ENCODE measurements at places on chromosomes 7 and 10. TPM values are rescaled to one million over a fixed set of nuclear protein-coding genes. Genes with fewer than 3 reads are reported as not detected.

DNA sequence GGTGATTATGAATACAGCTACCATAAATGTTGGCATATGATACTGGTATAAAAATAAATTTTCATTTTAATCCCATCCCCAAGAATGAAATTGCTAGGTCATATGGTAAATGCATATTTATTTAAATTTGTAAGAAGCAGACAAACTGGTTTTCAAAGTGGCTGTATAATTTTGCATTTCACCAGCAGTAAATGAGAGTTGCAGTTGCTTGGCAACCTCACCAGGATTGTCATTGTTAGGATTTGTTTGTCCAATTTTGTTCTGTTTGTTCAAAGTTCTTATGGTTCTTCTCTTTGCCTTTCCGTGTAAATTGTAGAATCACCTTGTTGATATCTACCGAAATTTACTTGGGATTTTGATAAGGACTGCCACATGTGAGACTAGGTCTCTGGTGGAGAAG lies 237.4 kb downstream of the OTUD1 start:
- DNase-seq, result no peak
- H3K4me1 ChIP-seq, result no peaks in the 10 kb centered on the region
- H3K36me3 ChIP-seq, result no peaks in the 10 kb centered on the region
- no peak overlapping the region for H3K27ac ChIP-seq
- H3K4me3 ChIP-seq, result no peak overlapping the region

IDE gene
- 39.5 TPM for total RNA-seq

DNA sequence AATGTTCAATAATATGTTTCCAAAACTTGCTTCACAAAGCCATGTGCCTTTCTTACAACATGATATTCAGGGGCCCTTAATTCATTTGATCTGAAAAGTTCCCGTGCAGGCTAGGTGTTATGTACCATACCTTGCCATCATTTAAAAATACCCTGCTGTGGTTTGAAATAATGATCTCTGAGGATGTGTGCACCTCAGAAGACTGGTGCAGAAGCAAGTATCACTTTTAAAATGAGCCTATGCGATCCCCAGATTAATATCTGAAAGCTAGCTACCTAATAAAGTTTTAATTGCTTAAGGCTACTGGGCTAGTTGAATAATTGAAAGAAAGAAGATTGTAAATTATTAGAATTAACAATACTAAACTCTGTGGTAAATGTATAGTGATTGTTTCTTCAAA lies 262.4 kb downstream of the CDK14 start:
- no peak overlapping the region for H3K4me3 ChIP-seq
- H3K27me3 ChIP-seq, result no peaks in the 10 kb centered on the region
- no peaks in the 10 kb centered on the region for H3K4me1 ChIP-seq
- H3K36me3 ChIP-seq, result no peaks in the 10 kb centered on the region
- no peak for DNase-seq
- no peak overlapping the region for H3K27ac ChIP-seq

- DNase-seq, result no peak
- no peaks in the 10 kb centered on the region for H3K27me3 ChIP-seq
- H3K4me1 ChIP-seq, result no peaks in the 10 kb centered on the region
- no peak overlapping the region for H3K27ac ChIP-seq
These were observed 113.7 kb upstream of the DIP2C start for GRCh38 chr10:803041-803741.

TACR2 gene
- 0.66 TPM for total RNA-seq

Measured in breast epithelium (tissue), 4 donors.